ENCODE measurements at places on chromosomes 5 and 9.
A peak's percentile ranks its signal among the peaks of the same experiment; 100 is the strongest.

GRCh38 chr9:125829743-125830142, 82.6 kb downstream of the PBX3 start:
- DNase-seq, result no peak

GRCh38 chr9:71636143-71636839, 132.0 kb downstream of the CEMIP2 start:
- DNase-seq, result no peak

DNA sequence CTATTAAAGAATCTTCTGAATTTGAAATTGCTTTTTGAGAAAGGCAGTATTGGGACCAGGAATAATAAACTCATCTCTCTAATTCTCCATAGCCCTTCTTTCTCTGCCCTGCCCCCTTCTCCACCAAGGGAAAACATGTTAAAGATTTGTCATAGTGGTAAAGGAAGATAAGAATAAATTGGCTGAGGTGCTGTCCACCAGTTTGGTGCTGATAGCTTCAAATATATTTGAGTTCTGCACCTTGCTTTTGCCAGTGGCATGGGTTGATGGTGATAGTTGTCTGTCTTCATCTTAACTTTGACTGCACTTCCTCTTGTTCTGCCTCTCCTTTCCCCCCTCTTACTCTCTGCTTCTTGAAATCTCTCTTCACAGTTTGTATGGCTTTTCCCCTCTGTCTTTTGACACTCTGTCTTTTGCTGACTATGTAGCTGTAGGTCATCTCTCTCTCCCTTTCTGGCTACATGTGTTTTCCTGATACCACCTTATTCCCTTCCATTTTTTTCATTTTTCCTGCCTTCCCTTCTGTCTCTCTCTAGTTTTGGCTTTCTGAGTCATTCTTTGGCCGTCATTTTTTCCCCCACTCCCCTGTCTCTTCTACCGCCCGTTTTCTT, 56.6 kb downstream of the NDUFS4 start:
- no peak for DNase-seq

- DNase-seq, result no peak
Measured at GRCh38 chr5:138793575-138793974, 40.4 kb downstream of the CTNNA1 start.

GRCh38 chr9:124673063-124673462, 98.0 kb downstream of the NR6A1 start:
- DNase-seq, result no peak

- DNase-seq, result no peak
Measured at GRCh38 chr9:3992924-3993323, 306.9 kb downstream of the GLIS3 start.

DNA sequence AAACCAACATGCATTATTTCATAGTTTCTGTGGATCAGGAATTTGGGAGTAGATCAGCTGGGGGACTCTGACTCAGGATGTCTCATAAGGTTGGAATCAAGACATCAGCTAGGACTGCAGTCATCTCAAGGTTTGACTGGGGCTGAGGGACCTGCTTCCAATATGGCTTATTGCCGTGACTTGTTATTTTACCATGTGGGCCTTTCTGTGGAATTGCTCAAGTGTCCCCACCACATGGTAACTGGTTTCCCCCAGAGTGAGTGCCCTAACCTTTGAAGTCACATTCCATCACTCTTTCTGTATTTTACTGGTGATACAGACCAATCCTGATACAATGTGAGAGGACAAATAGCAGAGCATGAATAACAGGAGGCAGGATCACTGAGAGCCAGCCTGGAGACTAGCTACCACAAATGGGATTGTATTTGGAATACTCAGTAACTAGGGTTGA, 70.2 kb upstream of the ELL2 start:
- no peak for DNase-seq

DNA sequence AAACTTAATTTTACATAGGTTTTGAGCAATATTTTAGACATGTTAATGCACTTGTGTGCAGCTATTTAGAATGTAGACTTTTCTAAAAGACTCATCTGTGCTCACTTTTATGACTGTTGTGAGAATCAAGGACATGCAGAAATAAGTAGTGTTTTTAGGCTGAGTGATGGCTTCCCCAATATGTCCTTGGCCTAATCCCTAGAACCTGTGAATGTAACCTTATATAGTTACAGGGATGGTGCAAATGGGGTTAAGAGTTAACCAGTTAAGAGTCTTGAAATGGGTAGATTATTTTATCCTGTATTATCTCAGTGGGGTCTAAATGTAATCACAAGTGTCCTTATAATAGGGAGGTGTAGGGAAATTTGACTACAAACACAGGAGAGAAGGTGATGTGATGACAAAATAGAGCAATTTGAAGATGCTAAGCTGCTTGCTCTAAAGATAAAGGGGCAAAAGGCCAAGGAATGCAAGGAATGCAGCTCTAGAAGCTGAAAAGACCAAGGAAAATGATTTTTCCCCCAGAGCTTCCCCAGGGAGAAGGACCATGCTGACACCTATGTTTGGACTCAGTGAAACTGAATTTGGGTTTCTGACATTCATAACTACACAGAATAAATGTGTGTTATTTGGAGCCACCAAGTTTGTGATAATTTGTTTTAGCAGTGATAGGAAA, 298.0 kb upstream of the PAPPA start:
- DNase-seq, result peak; percentile 18

DNA sequence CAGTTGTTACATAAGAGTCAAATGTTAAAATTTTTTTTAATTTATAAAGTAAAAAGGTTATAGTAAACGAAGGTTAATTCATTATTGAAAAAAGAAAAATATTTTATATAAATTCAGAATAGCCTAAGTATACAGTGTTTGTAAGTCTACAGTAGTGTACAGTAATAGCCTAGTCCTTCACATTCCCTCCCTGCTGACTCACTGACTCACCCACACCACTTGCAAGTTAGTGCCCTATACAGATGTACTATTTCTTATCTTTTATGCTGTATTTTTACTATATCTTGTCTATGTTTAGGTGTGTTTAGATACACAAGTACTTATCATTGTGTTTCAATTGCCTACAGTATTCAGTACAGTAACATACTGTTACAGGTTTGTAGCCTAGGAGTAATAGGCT, 57.6 kb downstream of the MAMDC2 start:
- no peak for DNase-seq

DNA sequence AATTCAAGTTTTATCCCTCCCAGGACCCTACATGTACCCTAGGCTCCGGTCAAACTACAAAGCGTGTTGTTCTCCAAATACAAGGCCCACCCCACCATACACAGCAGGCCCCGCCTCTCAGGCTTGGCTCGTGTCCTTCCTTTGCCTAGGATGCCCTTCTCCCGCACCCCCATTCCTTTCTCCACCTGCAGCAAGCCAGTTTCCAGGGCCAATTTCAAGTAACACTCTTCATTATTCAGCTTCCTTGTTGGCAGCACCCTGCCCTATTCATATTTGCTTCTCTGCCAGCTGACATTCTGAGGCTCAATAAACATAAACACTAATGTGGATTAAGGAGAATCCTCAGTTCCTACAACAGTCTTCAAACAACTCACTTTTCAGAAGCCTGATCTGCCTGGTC, 31.7 kb downstream of the EPB41L4B start:
- DNase-seq, result no peak

DNA sequence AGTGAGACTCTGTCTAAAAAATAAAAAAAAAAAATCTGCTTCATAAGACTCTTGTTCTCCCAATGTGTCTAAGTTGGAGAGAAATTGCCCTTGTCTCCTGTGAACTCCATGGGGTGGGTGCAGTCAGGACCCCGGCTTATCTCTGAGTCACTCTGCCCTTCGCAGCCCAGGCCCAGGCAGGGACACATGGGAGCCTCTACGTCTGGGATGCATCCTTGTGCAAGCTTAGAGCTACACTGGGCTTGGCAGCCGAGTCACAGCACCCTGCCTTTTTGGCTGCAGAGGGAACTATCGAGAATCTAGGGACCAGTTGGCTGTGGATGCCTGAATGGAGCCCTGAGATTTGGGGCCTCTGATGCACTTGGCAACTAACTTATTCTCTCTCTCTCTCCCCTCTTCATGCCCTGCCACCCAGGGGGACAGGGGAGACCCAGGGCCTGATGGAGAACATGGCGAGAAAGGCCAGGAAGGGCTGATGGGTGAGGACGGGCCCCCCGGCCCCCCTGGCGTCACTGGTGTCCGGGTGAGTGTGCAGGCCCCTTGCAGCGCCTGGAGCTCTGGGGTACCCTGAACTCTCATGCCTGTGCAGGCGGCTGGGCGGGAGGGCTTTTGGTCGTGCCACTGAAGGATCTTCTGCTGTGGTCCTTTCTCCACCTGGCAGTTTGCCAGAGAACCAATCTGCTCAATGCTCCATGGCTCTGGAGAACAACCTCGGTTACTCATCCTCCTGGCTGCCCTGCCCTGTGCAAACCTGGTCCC, 47.5 kb upstream of the ORM1 start:
- no peak for DNase-seq

DNA sequence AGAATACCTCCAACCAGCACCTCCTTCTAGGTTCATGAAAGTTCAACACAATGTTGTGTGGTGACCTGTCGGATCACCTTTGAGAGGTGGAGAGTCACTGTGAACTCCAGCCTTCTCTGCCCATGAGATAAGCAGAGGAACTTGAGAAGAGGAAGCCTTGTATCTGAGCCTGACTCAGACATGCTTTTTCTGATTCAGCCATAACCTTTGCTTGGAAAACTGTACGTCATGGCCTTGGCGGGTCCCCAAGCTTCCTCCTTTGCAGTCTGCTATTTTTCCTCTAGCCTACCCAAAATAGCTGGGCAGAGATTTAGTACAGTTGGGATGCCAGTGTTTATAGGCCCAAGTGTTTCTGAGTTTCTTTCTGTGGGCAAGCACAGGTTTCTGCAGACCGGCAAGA, 274.7 kb downstream of the CETN3 start:
- no peak for DNase-seq

GRCh38 chr5:43636076-43636475, 33.1 kb downstream of the NNT start:
- DNase-seq, result no peak

DNA sequence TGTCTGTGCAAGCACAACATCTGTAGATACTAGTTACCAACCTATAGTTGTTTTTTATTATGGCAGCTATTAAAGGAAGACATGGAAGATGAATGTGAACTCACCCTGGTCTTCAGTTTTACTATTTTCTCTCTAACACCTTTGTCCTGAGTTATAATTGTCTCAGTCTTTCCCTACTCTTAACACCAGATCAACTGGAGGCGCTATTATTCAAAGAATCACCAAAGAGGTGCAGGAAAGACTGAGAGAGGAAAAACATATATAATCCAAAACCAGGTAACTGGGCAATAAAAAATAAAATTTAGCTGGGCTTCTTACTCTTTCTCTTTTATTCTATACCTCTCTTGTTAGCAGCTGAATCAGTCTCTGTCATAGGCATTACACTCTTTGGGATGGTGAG, 134.2 kb upstream of the C6 start:
- no peak for DNase-seq

GRCh38 chr5:33927685-33928084, 8.5 kb upstream of the RXFP3 start:
- no peak for DNase-seq

DNA sequence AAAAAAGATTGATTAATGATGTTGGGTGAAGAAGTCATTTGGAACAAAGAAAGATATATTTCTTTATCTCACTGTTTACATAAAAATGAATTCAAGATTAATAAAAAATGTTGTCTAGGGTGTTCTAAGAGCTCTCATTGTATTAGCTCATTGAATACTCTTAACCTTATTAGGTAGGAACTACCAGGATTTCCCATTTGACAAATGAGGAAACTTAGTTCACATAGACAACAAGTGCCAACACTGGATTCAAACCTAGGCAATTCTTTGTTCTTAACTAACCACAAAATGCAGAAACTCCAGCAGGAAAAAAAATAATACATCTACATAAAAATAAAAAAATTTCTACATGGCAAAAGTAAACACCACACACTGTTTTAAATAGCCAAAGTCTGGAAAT, 175.8 kb downstream of the RAPGEF6 start:
- no peak for DNase-seq

DNA sequence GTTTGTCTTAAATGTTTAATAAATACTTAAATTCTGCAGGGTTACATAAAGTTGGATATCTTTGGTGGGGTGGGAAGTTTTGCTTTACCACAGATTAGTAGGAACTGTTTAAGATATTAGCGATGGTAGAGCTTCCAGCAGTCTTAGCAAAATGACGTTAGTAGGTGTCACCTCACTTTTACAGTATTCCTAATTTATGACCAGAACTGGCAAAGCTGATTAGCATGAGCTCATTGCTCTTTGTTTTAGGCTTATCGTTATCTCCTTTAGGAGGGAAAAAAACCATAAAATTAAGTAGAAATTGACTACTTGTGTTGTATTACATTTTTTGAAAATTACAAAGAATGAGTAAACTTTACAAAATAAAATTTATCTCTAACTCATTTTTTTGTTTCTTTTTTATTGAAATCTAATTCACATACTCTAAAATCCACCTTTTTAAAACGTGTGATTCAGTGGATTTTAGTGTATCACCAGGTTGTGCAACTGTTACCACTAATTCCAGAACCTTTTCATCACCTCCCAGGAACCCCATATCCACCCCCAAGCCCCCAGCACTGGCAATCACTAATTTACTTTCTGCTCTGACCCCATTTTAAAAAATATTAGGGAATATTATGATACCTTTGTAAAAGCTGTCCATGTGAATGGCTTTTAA, 129.5 kb downstream of the TRIO start:
- DNase-seq, result no peak

DNA sequence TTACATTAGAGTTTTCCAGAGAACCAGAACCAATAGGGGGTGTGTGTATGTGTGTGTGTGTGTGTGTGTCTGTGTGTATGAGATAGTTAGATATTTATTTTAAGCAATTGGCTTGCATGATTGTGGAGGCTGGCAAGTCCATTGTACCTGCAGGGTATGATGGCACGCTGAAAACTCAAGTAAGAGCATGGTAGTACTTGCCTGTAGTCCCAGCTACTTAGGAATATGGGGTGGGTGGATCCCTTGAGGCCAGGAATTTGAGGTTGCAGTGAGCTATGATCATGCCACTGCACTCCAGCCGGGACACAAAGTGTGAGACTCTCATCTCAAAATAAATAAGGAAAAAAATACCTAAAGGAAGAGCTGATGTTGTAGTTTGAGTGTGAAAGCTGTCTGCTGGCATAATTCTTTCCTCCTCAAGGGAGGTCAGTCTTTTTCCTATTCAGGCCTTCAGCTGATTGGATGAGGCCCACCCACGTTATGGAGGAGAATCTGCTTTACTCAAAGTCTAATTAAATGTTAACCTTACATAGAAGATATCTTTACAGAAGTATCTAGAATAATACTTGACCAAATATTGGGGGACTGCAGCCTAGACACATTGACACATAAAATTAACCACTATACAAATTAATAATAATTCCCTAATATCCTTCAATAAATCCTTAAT, 107.6 kb downstream of the FGF1 start:
- no peak for DNase-seq

- DNase-seq, result no peak
Measured at GRCh38 chr9:69609156-69609555, 63.0 kb downstream of the APBA1 start.

- no peak for DNase-seq
Measured at GRCh38 chr9:4905135-4905490, 80.0 kb upstream of the JAK2 start.

- DNase-seq, result no peak
Measured at GRCh38 chr9:131791542-131792254, 51.8 kb upstream of the RAPGEF1 start.

- DNase-seq, result peak; percentile 74
Measured at GRCh38 chr9:129164246-129164930, 13.7 kb downstream of the IER5L start.
